Right cardiac atrium (tissue), 5 donors: ENCODE measurements at places on chromosomes 1 and 21. TPM values are rescaled to one million over a fixed set of nuclear protein-coding genes. Genes with fewer than 3 reads are reported as not detected.

GRCh38 chr21:15141261-15141970 is 76.6 kb upstream of the NRIP1 start:
- no peak for DNase-seq

The SRGAP2C gene
- 19.2 TPM for total RNA-seq

GRCh38 chr21:38999161-38999560 is 184.1 kb downstream of the PSMG1 start:
- no peak for DNase-seq

GRCh38 chr1:178740924-178741323 is 15.9 kb downstream of the RALGPS2 start:
- no peak for DNase-seq

DNA sequence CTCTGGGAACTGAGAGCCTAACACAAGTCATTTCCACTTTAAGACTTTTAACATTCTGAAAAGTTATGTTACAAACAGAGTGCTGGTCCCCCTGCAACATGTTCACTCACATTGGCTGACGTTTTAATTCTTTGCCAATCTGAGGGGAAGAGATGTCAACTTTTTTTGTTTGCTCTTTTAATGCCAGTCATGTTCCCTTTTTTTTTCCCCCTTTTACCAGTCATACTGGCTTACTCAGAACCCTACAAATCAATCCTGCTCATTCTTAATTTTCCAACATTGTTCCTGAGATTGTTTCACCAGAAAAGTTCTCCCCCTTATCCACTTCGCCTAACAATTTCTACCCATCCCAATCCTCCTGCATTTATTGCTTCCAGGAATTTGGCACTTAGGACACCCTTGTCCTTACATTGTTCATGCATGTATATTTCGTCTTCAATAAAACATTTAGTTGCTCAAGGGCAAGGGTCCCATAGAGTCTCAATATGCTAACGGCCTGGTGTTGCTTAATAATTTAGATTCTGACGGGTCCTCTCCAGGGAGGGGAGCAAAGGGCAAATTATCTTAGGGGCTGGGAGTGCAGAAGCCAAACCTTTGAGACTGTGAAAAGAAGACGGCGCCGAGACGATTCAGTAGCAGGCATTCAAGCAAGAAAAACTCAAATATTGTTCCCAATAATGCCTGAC is 624 bp upstream of the CR1L start:
- no peak for DNase-seq

- DNase-seq, result no peak
These were observed 10.4 kb upstream of the CELA3B start for GRCh38 chr1:21966247-21967000.

DNA sequence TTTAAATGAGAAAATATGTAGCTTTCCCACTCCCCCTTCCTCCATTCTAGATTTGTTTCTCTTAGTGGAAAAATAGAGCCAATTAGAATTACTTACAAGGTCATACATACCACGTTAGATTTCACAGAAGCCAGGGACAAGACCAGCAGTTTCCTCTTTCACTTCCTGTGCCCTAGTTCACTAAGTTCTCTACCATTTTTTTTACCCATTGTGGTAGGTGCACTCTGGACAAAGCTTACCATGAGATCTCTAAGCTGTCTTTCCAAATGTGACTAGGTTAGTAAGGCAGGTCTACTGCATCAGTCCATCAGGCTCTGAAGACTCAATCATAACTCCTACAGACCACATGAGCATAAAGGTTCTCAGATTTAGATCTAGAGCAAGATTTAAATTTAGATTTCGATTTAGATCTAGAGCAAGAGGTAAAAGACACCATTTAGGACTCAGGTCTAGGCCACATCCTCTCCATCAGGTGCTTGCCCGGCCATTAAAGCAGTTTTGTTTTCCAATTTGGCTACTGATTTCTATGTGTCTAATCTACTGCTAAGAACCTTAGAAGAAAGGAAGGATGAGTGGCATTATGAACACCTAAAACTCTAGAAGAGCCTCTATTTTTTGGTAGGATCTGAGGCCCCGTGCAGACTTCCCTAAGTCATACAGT is 235.3 kb downstream of the FAF1 start:
- DNase-seq, result no peak

- DNase-seq, result no peak
These were observed 1.0 kb downstream of the FAM78B start for GRCh38 chr1:166165661-166166328.

The SIM2 gene
- total RNA-seq, result not detected

The IGSF5 gene
- total RNA-seq, result 6.1 TPM

The NBPF6 gene
- total RNA-seq, result not detected
